ENCODE measurements at places on chromosomes 13 and 19.

- peak; percentile 77 for DNase-seq
Observed at GRCh38 chr19:43618921-43619261, 538 bp downstream of the ZNF428 start.

DNA sequence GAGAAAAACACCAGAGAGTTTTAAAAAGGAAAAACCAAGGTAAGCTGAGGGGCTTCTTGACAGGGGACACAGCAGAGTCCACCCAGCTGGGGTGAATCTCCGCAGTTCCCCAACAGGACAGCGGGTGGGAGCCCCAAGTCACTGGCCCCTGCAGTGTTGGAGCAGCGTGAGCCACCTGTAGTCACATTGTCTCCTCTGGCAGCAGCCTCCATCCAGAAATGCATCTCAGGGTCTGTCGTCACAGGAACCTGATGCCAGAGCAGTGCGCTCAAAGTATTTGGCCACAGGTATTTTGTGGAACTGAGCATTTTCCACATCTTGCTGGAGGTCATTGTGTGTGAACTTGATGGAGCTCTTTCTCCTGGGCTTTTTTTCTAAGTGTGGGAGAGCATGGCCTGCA, 24.7 kb downstream of the CHAMP1 start:
- DNase-seq: no peak

GRCh38 chr19:6761053-6761676, 6.1 kb downstream of the SH2D3A start:
- DNase-seq: peak; percentile 48

- DNase-seq: no peak
Observed at GRCh38 chr19:39097299-39097698, 13.1 kb downstream of the ACP7 start.

DNA sequence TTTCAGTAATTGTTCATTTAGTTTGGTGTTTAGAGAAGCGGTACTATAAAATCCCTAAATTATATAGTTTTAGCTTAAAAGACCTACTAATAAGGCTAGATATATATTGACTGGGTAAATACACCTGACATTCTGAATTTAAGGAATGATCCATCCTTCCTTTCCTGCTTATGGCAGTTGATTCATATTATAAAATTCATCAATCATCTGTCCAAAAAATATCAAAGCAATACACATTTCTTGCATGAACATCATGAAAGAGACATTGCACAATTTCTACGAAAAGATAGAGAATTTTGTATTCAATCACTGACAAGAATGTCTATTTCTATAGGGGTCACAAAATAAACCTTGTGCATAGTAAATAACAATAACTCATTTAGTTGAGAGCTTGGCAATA, 514.9 kb downstream of the SLITRK6 start:
- DNase-seq: no peak

GRCh38 chr19:49689133-49690078, at the start of gene ADM5:
Gene ADM5 (plus strand): TSS chr19:49689594. CDS start chr19:49689838, 244 bp downstream.
- peak; percentile 78 for DNase-seq

- no peak for DNase-seq
Observed at GRCh38 chr13:110231348-110232047, 75.5 kb downstream of the COL4A1 start.

DNA sequence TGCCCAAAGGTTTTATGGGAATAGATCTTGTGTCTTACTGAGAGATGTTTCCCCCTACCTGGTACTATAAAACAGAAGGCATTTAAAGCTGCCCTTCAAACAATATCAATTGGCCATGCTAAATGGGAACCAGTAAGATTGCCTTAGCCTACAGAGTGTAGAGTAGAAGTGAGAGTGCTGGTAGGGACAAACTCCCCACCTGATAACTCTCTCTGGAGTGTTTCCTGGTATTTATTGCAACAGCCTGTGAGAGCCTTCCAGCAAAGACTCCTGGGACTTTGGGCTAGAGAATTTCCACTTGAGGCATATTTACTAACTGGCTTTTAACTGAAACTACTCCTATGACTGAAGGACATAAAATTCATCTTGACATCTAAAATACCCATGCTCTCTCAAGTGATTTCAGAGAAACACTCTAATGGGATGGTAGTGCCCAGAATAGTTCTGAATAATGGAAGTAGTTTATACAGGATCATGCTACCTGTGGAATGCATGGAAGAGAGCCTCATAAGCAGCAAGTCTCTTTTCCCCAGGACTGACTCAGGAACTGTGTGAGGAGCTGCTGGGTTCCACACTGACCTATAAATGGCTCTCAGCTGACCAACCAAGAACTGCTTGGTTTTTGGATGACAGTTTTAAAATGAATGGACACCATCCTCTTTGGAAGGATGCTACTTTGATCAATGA, 132.7 kb upstream of the SLITRK5 start:
- DNase-seq: no peak

GRCh38 chr19:50875795-50876422, 2.7 kb downstream of the KLK2 start:
- DNase-seq: no peak

GRCh38 chr13:36764957-36765356, 54.1 kb upstream of the RFXAP start:
- DNase-seq: no peak

GRCh38 chr13:27489456-27489855, 39.1 kb upstream of the MTIF3 start:
- no peak for DNase-seq

GRCh38 chr19:48158210-48158790, 11.8 kb downstream of the LIG1 start:
- DNase-seq: no peak

DNA sequence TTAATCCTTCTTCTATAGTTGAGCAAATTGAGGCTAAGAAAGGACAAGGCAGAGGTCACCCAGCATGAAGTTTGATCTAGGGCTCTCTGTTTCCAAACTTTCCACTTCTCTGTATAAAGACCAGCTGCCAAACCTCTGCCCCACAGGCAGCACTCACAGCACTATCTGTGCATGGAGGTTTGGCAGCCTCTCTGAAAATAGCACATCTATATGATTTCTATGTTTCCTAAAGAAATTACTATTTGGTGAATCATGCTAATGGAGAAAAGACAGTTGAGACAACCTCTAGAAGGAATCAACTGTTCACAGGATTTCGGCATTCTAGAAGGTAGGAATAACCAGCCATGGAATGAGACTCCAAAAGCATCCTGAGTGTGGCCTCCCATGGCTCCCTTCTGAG, 554.5 kb downstream of the IRS2 start:
- DNase-seq: no peak

- DNase-seq: no peak
Observed at GRCh38 chr13:108460043-108460442, 169.4 kb upstream of the MYO16 start.

- no peak for DNase-seq
Observed at GRCh38 chr13:97521726-97522125, 87.8 kb downstream of the RAP2A start.

DNA sequence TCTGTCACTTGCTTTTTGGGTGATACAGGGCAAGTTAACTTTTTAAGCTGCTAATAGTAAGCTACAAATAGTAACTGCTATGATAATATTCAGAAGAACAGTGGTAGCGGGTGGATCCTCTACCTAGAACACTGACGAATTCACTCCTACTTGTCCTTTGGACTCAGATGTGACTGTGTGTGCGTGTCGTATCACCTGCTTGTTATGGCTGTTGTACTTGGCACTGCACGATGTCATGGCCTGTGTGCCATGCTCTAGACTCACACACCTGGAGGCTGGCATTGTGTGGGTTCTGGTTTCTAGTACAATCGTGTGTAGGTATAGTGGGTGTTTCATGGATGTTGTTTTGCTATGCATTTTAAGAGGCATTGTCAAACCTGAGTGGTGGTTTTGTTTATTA, 130.8 kb downstream of the ATP8A2 start:
- DNase-seq: no peak

- peak; percentile 89 for DNase-seq
Observed at GRCh38 chr19:45499196-45500180, 1.2 kb downstream of the PPM1N start.

- DNase-seq: no peak
Observed at GRCh38 chr19:49667473-49667872, 1.7 kb downstream of the BCL2L12 start.

DNA sequence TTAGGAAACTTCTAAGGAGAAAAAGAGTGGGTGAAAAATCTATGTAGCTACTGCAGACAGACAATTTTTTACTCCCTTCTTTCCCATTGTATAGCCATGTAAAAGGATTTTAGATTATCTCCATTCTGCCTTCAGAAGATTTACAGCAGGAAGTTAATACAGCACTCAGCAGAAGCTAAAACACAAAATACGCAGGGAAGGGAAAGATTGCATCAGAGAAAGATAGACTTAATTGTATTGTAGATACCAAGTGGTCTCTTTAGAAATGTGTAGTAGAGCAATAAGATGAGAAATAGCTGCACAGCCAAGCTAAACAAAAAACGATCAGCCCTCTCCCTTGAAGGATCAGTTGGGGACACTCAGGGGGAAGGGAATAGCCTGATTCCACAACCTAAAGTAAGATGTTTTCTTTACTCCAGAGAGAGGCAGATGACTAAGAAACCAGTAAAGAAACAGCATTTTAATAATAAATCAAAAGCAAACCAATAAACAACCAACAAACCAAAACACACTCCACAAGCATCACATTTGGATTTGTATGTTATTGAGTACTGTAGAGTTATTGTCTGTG, 236.7 kb upstream of the SLITRK1 start:
- no peak for DNase-seq

GRCh38 chr13:100130092-100130491, 41.2 kb downstream of the PCCA start:
- DNase-seq: no peak

DNA sequence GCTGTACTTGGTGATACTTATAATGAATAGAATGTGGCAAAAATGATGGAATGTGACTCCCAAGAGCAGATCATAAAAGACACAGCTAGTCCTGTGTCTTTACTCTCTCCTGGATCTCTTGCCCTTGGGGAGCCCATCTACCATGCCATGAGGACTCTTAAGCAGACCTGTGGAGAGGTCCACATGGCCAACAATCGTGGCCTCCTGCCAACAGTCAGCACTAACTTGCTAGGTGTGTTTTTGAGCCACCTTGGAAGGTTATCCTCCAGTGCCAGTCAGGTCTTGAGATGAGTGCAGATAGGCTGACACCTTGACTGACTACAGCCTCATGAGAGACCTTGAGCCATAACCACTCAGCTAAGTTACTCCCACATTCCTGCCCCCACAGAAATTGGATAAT, 22.3 kb upstream of the GPR183 start:
- DNase-seq: no peak

DNA sequence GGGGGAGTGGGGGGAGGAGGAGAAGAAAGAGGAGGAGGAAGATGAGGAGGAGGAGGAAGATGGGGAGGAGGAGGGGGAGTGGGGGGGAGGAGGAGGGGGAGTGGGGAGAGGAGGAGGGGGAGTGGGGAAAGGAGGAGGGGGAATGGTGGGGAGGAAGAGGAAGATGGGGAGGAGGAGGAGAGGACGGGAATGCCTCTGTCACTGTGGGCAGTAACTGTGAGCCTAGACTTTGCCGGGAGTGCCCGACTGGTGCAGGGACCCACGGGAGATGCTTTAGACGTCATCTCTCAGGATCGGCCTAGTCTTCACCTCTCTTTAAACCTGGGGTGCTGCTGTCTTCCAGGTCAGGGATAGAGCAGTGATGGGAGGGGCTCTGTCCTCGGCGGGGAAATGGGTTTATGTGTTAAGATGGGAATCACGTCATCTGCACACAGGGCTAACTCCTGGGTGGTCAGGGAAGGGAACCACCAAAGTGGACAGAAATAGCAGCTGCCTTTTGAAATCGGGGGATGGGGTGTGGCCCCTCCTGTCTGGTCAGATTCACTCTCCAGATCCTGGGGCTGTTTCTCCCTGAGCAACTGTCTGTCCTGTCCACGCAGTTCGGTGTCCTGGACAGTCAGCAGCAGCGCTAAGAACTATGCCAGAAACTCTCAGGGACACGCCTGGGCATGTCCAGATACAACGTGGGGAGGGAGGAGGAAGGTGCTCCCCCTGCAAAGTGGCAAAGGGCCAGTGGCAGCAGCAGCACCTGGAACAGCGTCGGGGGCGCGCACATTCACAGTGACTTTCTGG, 26.9 kb downstream of the GAS6 start:
- DNase-seq: no peak

DNA sequence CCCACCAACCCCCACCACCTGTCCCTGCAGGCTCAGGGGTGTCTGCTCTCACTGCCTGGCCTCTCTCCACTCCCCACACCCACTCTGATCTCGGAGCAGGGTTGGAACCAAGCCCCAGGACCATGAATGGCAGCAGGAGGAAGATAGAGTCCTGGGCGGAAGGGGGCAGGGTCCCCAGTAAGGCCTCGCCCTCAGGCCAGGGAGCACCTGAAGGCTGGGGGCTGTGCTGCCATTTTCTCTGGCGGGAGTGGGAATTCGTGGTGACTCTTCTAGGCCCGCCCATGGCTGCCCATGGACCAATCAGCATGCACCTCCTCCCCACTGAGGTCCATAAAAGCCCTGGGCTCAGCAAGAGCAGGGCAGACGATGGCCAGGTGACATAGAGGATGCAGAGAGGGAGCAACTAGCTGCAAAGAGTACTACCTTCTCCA, 25.0 kb downstream of the KBTBD6 start:
- no peak for DNase-seq

GRCh38 chr19:20928371-20928770, 5.3 kb downstream of the ZNF85 start:
- no peak for DNase-seq

- no peak for DNase-seq
Observed at GRCh38 chr19:3722443-3723109, 14.4 kb downstream of the TJP3 start.

DNA sequence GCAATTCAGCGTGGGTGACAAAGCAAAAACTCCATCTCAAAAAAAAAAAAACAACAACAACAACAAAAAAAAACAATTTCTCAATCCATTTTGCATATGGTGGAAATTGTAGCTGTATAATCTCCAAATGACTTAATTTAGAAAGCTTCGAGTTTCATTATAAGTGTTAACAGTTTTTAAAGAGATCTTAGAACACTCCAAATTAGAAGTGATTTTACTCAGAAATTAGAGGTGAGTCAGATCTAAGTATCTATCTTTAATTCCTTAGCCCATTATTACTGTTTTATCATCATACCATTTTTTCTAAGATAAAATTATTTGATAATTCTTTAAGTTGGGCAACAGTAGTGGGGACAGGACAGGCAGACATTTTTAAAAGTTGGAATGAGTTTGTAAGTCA, 60.5 kb downstream of the ZMYM2 start:
- DNase-seq: no peak

DNA sequence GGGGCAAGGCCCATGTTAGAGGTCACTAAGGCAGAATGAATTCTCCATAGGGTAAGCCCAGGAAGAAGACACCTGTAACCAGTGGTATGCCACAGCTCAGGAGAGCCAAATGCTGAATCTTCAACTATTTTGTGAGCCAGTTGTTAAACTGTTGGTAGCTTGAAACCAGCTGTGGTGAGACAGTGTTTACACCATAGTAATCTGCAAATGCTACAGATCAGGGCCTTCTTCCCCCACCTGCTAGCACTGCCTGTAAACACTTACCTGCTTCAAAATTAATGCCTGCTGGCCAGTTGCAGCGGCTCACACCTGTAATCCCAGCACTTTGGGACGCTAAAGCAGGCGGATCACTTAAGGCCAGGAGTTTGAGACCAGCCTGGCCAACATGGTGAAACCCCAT, 12.1 kb downstream of the FBXL12 start:
- DNase-seq: no peak

Measured in NCI-H1930 (cell line).